ENCODE measurements at places on chromosomes 12 and 14. TPM values are rescaled to one million over a fixed set of nuclear protein-coding genes. Genes with fewer than 3 reads are reported as not detected.

The ZNF839 gene
- total RNA-seq: 19.5 TPM

The WSCD2 gene
- total RNA-seq: not detected

The WNT1 gene
- total RNA-seq: 0.52 TPM

The VEZT gene
- total RNA-seq: 44.8 TPM
